ENCODE measurements at places on chromosomes 3 and 15.
A peak's percentile ranks its signal among the peaks of the same experiment; 100 is the strongest.

DNA sequence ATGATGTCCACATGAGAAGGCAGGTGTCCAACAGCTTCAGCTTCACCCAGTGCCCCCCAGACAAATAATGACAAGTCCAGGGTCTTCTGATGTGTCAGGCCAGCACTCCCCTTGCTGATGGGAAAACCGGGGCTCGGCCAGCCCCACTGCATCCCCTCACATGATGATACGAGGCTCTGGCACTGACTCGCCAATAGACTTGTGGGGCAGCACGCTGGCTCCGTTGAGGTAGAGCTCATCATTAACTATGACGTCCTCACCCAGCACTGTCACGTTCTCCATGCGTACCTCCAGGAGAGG lies 2.1 kb upstream of the AMIGO3 start:
- DNase-seq = peak; percentile 66

GRCh38 chr3:157249606-157250005 lies 89.7 kb upstream of the CCNL1 start:
- no peak for DNase-seq

DNA sequence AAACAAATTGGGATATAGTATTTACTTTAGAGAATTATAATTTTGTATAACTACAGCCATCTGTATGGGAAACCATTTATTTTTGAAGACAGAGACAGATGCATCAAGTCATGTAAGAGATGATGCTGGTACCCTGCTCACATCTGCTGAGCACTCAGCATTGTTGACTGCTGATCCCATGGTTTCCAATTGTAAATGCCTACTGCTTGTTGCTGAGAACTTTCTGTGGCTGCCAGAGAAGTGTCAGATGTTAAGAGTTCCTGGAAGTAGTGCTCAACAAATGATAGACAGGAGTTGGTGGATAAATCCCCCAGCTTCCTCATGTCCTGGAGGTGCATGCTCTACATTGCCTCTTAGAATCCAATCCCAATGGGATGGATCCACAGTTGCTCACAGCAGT lies 167.1 kb downstream of the OXSM start:
- DNase-seq = no peak

DNA sequence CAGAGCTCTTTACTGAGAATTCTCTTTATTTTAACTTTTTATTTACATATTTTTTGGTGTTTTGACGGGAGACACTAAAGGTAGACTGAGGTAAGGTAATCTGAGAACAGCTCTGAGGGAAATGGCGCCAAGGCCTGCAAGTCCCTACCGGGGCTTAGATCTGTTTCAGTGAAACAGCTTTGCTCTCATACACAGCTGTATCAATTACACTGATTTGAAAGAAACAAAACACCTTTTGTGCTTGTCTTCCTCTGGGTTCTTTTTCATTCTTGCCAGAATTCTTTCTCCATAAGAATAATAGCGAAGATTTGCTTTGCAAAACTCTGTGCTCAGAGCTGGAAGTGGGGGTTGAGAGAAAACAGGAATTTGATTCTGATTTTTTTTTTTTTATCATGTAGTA lies 79.5 kb upstream of the PEX5L start:
- DNase-seq = no peak

DNA sequence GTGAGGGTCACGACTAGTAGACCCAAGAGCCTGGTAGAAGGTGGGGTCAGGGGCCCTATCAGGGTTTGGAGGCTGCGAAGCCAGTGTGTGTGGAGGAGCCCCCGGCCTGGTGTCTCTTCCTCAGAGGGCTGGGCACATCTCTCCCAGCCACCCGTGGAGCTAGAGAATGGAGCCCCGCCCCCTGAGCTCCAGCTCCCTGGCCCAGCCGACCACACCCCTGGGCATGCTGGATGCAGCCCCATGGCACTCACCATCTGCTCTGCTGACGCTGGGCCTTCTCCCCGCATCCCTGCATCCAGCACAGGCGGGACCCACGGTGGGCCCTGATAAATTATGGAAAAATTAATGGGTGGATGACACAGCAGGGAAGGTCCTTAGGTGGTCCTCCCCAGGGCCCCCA lies 17.5 kb downstream of the ANKRD63 start:
- DNase-seq = no peak

GRCh38 chr3:190533511-190534281 lies 19.8 kb downstream of the IL1RAP start:
- DNase-seq = peak; percentile 93

- no peak for DNase-seq
These were observed 49.3 kb upstream of the IGF2BP2 start for GRCh38 chr3:185874119-185874518.

DNA sequence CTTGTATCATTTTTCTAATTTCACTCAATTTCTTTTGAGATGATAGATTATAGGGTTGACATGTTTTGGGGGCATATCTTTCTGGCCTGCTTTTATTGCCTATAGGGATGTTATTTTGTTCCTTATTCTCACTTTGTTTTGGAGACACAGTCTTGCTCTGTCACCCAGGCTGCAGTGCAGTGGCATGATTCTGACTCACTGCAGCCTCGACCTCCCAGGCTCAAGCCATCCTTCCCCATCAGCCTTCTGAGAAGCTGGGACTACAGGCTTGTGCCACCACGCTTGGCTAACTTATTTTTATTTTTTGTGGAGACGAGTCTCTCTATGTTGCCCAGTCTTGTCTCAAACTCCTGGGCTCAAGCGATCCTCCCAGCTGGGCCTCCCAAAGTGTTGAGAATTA lies 72.8 kb upstream of the FAN1 start:
- no peak for DNase-seq

GRCh38 chr3:42698911-42699230 lies 3.7 kb downstream of the HHATL start:
- no peak for DNase-seq

DNA sequence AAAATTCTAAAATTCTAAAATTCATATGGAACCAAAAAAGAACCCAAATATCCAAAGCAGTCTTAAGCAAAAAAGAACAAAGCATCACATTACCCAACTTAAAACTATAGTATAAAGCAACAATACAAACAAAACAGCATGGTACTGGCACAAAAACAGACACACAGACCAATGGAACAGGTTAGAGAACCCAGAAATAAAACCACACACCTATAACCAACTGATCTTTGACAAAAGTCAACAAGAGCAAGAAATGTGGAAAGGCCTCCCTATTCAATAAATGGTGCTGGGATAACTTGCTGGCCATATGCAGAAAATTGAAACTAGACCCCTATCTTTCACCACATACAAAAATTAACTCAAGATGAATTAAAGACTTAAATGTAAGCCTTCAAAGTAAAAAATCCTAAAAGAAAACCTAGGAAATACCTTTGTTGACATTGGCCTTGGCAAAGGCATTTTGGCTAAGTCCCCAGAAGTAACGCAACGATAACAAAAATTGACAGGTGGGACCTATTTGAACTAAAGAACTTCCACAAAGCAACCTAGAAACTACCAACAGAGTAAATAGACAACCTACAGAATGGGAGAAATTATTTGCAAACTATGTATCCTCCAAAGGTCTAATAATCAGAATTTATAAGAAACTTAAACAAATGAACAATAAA lies 56.9 kb downstream of the TTBK2 start:
- no peak for DNase-seq

- DNase-seq = peak; percentile 98
These were observed 1.3 kb upstream of the USP3 start for GRCh38 chr15:63502843-63503738.

DNA sequence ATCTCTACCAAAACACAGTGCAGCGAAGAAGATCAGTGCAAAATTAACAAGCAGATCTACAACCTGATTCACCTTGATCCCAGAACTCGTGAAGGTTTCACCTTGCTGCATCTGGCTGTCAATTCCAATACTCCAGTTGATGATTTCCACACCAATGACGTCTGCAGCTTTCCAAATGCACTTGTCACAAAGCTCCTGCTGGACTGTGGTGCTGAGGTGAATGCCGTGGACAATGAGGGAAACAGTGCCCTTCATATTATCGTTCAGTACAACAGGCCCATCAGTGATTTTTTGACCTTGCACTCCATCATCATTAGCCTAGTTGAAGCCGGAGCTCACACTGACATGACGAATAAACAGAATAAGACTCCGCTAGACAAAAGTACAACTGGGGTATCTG lies 13.2 kb downstream of the FEM1B start:
- no peak for DNase-seq

DNA sequence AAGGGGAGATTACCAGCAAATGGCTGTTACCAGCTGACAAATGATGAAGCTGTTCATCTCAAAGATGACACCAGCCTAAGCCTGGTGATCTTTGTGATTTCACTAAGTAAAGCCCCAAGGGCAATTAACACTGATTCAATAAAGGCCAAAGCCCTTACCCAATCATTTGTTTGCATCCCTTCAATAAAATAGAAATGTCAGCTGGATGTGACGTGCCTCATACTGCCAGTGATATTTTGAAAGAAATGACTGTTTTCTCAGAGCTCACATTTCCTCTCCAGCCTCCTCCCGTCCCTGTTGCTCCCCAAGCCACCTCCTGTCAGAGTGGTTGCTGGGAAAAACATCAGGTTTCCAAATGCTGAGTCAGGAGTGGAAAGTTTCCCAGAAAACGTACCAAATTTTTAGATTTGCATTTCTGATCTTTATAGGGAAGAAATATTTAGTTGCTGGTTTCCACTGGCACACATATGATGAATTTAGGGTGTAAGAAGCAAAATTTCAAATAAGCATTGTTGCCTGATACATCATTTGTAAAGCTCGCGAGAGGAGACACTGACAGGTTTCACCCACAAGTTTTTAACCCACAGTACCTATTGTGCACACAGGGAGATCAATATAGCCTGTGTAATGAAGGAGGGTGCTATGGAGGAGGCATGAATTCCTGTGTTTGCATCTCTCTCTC lies 21.0 kb downstream of the C2CD4A start:
- DNase-seq = no peak

- no peak for DNase-seq
These were observed 14.4 kb upstream of the CMTM8 start for GRCh38 chr3:32224016-32224516.

- peak; percentile 76 for DNase-seq
These were observed 230.0 kb downstream of the XXYLT1 start for GRCh38 chr3:195040773-195041520.
